CD8-positive, alpha-beta T cell (primary cell): ENCODE measurements at places on chromosomes 3 and 15.

GRCh38 chr15:90058775-90059174 lies 43.5 kb downstream of the IDH2 start:
- DNase-seq: no peak

GRCh38 chr3:16343101-16343500 lies 78.1 kb downstream of the OXNAD1 start:
- DNase-seq: no peak

DNA sequence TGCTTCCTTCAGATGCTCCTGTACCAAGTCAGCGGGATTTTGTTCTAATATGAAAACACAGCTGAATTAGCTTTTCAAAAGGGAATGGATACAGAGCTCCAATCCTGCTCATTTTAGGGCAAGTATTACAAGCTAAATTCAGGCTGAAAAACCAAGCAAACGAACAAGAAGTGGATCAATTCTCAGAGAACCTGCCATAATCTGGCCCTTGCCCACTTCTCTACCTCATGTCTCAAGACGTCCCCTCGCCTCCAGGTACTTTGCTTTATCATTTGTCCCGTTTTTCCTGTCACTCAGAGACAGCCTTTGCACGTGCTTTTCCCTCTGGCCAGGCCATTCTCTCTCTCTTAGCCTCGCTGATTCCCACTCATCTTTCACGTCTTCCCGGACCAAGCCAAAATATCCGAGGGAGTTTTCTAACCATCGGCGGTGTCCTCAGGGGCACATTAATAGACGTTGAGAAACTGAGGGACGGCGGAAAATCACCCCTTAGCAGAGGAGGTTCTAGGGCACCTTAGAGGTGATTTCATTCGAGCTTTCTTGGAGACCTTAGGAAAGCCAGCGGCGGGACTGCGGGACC lies 654 bp downstream of the SUSD5 start:
- DNase-seq: no peak

DNA sequence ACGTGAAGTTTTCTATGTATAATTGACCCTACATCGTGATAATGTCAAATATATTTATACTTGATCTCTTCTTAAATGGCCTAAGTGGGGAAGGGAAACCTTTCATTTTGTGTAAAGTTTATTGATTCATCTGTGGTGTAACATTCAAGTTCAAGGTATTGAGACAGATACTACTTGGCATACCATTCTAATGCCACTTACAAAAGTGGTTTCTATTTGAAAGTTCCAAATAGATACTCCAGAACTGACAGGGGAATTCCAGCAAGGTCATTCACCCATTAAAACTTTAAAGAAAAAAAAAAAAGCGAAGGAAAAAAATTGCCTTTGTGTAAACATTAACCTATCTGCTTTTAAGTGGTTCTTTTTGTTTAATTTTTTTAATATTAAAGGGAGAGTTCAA lies 45.3 kb upstream of the MAP3K13 start:
- no peak for DNase-seq

- peak; percentile 40 for DNase-seq
Observed at GRCh38 chr15:98085003-98085639, 124.6 kb downstream of the ARRDC4 start.

GRCh38 chr3:123791417-123791816 lies 92.7 kb downstream of the MYLK start:
- no peak for DNase-seq

DNA sequence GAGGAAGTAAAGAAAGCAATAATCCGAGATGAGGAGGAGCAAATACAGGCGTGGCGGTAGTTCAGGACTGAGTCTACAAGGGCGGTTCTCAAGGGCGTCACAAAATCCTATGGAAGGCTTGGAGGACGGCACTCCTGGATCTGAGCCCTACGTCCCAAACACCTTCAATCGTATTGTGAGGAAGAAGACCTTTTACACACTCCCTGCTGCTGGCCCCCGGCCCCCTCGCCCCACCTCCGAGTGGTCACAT lies 747 bp downstream of the PLD1 start:
- DNase-seq: no peak
